ENCODE measurements at places on chromosomes 2 and 18.

DNA sequence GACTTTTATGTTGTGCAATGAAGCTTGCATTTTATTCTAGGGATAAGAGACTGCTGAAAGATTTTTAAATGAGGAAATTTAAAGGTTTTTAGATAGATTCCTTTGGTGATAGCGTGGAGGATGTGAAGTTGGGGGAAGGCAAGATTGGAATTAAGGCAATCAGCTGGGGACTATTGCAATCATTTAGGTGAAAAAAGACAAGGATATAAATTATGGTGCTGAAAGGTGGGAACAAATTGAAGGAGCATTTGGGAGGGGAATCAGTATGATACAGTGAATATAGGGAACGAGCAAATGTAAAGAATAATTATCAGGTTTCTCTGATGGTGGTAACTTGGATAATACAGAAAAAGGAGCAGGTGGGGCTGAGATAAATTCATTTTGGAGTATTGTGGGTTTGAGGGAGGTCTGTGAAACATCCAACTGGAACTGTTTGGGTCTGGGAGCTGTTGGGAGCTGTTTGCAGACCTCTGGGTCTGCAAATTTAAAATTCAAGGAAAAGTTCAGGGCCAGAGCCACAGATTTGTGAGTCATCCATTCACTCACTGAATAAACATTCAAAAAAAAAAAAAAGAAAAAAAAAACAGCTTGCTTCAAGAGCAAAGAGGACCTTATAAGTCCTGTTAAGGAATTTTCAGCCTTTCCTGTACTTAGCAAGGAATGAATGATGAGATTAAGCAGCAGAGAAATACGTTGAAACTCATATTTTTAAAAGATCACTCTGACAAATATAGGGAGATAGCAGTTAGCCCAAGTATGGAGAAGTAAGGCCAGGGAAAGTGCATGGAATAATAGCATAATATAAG, 257.5 kb upstream of the FN1 start:
- DNase-seq: no peak

DNA sequence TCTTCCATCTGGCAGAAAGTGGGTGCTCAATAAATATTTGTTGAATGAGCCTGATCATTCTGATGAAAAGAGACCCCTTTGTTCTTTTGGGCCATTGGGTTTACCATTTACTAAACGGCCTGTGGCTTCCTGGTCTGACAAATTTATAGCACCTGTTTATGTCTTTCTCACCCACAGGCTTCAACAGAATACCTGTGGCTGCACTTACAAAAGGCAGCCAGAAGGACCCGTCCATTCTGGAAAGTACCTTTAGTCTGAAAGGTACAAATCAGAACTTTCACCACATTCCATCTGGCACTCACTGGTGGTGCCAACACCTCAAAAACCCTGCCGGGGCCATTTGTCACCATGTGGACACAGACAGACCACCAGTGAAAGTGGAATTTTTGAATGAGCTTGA, 167.5 kb downstream of the ETAA1 start:
- no peak for DNase-seq

DNA sequence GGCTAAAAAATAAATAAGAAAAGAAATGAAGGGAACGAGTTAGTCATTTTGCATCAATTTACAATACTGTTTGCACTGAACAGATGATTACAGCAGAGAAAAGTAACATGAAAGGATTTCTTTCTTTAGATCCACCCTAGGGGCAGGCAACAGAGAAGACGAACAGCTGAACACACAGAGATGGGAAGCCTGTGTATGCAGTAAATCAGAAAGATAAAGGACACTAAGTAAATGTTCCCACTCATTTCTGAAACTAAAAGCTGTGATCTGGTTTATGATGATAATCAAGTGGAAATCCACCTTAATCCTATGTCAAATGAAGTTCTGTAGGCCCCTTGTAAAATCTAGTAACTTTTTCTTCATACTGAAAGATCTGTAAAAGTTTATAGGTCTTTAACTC, 54.2 kb downstream of the AKAIN1 start:
- no peak for DNase-seq

DNA sequence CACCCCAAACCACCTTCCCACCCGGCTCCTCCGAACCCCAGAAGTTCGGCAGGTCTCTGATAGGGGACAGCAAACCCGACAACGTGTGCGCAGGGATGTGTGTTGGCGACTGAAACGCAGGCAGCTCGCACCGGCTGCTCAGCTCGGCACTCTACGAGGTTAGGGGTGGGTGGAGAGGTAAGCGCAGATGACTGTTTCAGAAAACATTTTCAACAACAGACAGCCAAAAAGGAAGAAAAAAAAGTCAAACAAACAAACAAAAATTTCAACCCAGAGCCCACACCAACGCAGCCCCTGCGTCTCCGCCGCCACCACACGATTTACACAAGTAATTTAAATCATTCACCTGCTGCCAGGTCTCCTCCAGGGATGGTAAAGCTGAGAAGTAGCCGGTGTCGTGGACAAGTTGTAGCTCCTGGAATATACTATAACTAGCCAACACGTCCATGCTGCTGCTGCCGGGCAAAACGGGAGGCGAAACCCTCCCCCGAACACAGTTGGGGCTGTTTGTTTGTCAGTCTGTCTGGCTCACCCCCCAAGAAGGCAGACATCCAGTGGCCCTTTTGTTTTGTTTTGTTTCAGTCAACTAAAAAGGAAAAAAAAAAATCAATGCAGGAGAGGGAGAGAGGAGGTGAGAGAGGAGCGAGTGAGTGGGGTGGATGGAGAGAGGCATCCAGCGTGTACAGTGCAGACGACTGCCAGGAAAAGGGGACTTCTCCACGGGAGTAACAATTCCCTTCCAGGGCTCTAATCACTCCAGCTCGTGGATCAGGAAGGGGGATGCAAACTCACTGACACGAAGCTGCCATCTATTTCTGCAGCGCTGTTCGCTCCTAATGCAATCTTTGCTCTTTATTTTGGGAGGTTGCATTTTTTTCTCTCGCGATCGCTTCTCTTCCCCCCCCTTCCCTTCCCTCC, at the start of gene KLF7:
Gene KLF7 (minus strand): TSS at position 828 of the 918 bp plus-strand sequence. CDS start 380 bp downstream, at position 448.
- peak; percentile 61 for DNase-seq

GRCh38 chr2:44844651-44845270, 96.7 kb upstream of the SIX3 start:
- DNase-seq: no peak

GRCh38 chr2:28779001-28779400, 27.4 kb downstream of the PPP1CB start:
- no peak for DNase-seq

- no peak for DNase-seq
Measured at GRCh38 chr18:51151185-51151567, 46.3 kb downstream of the MEX3C start.

DNA sequence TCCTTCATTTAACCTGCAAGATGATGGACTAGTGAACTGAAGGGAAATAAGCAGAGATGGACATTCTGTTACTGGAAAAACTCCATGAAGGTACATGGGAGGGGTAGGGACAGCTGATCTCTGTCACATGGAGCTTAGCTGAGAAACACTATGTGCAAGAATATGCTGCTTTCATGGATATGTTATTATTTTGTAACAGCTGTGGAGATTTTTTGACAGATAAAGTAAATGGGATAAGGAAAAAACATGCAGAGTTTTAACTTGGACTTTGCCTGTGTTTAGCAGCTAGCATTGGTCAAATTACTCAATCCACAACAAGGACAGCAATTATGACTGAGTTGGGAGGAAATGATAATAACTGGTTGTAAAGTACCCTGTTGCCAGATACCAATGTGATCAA, 28.7 kb upstream of the HNRNPA3 start:
- DNase-seq: no peak

GRCh38 chr18:58723810-58724602, 52.7 kb downstream of the MALT1 start:
- DNase-seq: no peak

- DNase-seq: no peak
Measured at GRCh38 chr2:226712941-226713340, 86.7 kb downstream of the IRS1 start.

DNA sequence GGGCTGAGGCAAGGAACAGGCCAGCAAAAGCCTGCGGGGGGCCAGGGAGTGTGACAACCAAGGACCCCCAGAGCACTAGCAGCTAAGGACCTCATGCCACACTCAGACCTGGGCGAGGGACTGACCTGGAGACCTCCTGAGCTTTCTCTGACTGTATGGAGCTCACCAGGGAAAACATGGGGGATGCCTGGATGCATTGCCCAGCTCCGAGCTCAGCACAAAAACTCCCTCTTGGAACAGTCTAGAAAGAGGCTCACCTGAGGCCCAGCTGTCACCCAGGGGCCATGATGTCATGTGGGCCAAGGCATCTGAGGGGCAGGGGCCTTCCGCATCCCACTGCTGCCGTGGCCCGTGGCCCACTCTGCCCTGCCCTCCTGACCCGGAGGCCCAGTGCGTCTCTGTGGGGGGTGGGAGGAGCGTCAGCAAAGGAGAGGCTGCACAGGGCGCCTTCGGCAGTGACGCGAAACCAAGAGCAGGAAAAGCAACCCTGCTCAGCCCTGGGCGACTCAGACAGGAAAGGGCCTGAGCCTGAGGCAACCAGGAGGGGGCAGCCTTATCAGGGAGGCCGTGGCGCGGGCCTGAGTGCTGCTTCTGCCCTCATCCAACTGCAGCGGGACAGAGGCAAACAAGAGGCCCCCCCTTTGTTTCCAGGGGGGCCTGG, 57.3 kb upstream of the ALPP start:
- DNase-seq: peak; percentile 44

GRCh38 chr18:48038636-48039035, 108.2 kb upstream of the SMAD2 start:
- no peak for DNase-seq

DNA sequence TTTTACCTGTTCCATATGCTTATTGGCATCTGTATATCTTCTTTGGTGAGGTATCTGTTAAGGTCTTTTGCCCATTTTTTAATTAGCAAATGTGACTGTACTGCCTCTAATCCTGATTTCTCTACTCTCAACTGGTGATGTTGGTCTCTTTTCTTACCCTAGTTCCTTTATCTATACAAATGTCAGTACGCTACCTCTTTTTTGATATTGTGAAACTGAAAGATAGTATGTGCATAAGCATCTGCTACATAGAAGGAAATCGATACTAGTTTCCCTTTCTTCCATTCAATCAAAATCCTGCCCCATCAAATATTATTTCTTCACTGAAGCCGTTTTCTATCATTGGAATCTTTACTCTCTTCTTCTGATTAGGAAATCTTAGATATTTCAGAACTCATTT, 194.9 kb upstream of the SPOPL start:
- DNase-seq: no peak

- DNase-seq: no peak
Measured at GRCh38 chr2:235639885-235640284, 146.0 kb downstream of the AGAP1 start.

GRCh38 chr2:74444498-74445318, 3.0 kb upstream of the RTKN start:
- no peak for DNase-seq

DNA sequence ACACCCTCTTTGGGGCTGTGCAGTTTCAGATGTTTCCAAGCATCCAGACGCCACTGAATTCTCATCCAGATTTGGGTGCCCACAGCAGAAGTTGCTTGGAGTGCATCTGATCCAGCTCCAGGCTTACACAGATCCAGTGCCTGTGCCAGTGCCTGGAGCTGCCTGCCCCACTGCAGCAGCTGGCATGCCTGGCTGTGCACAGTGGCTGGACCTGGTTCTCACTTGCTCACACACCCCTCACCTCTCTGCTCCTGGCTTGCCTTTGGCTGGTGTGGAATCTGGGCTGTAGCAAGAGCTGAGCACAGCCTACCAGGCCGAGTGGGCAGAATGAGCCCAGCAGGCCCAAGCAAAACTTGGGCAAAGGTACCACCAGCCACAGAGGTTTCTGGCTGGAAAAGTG, 137.9 kb downstream of the SPAG16 start:
- no peak for DNase-seq

GRCh38 chr2:236366397-236366796, 102.2 kb upstream of the ASB18 start:
- DNase-seq: peak; percentile 37

DNA sequence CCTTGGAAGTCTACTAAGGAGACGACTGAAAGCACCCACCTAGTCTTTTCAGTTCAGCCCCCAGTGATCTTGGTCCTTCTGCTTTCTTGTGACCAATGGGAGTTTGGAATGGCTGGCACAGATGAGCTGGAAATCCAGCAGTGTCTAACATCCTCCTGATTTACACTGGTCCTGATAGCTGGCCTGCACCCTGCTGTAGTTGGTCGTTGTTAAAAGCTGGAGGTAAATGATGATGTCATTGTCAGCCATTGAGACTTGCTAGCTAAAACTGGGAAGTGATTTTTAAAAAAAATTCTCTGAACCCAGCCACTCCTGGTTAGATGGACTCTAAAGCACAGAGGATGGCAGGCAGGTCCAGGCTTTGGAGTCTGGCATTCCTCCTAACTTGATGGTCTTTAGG, 19.3 kb downstream of the CCT7 start:
- DNase-seq: no peak

DNA sequence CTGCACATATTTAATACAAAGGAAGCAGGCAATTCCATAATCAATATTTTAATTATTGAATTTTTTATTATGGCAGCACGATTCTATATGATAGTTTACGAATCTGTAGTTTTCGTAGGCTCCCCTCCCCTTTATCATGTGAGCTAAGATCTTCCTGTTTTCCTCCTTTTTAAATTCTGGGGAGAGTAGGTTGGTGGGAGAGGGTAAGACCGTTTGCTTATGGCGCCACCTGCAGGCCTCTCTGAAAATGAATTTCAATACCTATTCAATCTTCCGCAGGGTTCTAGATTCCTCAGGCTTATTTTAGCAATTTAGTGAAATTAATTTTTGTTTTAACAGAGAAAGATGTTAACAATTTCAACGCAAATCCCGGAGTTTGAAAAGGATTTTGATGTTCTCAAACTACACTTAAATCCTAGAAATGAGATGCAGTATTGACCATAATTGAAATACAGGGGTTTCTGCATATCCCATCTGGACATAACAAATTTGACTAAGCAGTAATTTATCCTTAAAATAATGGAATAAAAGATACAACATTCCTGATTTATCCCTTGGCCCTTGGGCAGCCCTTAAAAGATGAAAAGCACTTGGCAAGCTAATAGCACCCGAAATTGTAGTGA, 12.8 kb upstream of the GBX2 start:
- DNase-seq: peak; percentile 26

- no peak for DNase-seq
Measured at GRCh38 chr18:33232318-33232626, 208.2 kb downstream of the CCDC178 start.

GRCh38 chr2:106158871-106159270, 35.2 kb downstream of the UXS1 start:
- DNase-seq: peak; percentile 76

- no peak for DNase-seq
Measured at GRCh38 chr2:176240301-176240700, 28.9 kb upstream of the MTX2 start.

GRCh38 chr2:239283961-239284795, 116.6 kb downstream of the HDAC4 start:
- DNase-seq: no peak

DNA sequence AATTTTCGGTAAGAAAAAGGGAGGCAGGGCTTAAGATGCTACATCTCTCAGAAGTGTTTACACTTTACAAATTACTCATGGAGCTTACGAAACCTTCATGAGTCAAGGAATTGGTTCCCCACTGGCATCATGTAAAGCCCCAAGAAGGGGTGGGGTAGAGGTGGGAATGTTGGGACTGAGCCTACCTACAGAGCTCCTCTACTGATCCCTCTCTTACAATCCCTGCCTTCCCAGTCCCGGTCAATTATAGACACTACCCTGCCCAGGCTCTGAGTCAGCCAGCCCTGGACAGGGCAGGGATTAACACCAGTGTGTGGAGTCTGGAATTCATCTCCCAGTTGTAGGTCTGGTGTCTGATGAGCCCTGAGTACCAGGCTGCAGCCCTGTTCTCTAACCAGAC, 248.9 kb downstream of the PAX3 start:
- DNase-seq: no peak
